ENCODE measurements at places on chromosomes 1 and 21.

DNA sequence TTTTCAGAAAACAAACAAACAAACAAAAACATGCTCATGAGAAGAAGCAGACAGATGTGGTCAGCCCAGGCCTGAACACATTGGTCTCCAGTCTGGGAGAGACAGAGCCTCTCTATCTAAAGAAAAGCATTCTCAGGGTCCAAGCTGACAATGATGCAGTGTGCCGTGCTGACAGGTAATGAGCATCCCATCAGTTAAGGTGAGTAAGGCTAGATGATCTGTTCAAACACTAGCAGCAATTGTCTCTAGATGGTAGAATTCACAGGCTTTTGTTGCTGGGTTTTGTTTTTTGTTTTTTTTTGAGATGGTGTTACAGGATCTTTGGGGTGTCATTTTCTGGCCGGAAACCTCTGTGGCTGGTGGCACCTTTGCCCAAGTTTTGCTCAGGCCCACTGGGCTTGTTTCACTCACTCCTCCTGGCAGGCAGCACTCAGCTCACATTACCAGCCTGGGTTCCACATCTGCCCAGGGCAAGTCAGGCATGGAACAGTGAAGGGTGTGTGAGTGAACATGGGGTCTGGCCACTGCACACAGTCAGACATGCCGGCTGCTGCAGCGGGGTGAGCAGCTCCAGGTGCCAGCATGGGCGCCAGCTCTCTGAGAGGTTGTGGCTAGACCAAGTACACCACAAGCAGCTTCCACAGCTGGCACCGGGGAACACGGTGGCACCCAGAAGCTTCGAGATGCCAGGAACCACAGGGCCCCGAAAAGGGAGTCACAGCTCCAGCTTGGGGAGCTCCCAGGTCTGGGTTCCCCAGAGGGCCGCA is 2.5 kb upstream of the C1QA start:
- DNase-seq: no peak

DNA sequence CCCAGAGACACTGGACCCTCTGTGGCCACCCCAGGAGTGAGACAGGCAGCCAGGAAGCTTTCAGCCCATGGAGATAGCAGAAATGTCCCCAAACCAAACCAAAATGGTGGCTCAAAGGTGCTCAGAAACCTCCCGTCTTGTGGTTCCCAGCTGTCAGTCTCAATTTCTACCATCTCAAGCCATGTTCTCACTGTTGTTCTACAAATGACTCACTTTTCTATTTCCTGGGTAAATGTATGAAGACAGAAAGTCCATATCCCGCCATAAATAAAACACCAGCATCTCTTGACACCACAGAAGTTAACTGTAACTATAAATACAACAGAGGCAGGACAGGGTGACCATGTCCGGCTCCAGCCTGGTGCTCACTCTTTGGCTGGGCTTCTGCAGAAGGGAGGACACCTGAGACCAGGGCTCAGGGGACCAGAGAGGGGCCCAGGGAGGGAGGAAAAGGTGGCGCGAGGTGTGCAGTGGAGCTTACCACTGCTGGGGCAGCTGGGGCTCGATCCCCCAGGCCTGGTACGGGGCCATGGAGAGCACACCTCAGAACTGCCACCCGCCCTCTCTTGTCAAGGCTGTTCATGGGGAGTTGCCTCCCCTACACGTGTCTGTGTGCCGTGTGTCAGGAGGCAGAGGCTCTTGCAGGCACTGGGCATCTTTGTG is 43.6 kb downstream of the EPHB2 start:
- peak; percentile 64 for DNase-seq

- peak; percentile 65 for DNase-seq
Observed at GRCh38 chr1:93707956-93708355, 26.3 kb upstream of the BCAR3 start.

DNA sequence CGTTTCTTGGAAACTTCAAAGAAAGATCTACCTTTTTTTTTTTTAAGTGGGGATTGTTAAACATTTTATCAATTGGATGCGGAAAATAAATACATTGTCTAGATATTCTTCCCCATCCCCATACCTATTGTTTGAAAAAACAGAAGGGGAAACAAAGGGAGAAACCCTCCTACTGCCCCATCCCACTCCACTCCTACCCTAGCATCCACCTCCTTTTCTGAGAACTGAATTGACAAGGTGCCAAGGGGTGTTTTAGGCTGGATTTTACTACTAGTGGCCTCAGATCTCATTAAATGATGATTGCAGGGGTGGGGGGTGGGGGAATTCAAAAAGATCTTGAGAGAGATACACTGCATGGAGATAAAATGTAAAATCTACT is 2.6 kb downstream of the EDARADD start:
- no peak for DNase-seq

DNA sequence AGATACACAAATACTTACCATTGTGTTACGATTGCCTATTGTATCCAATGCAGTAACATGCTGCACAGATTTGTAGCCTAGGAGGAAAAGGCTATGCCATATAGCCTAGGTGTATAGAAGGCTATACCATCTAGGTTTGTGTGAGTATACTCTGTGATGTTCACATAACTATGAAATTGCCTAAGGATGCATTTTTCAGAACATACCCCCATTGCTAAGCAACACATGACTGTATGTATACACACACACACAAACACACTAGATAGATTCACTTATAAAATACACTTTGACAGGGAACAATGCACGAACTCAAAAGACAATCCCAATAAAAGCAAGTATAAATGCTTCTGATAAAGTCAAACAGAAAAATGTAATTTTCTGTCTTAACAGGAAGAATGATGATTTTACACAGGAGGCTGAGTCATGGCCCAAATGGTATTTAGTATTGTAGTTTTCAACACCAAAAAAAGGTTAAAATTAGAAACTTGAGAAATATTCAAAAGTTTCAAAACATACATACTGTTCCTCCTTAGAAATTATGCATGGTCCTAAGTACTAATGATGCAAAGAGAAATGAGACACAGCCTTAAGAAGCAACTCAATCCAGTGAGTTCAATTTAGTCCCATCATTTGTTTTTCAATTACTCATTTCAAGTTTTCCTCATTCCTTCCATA is 12.2 kb downstream of the FH start:
- DNase-seq: no peak

DNA sequence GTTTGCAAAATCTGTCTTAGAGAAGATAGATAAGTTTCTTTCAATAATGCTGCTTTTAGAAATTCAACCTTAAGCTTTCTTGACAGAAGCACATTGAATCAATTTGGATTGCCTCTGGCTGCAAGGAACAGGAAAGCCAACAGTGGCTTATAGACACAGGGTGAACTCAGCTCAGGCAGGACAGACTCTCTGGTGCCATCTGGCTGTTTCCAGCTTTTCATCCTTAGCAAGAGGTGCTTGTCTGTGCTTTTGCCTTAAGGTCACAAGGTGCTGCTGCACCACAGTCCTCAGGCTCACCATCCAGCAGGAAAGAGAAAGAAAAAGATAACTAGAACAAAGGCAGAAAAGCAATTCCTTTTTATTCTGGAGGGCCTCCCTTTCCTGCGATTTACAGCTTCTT is 93.7 kb upstream of the ETS2 start:
- peak; percentile 3 for DNase-seq

GRCh38 chr21:30563072-30563471 is 2.0 kb upstream of the KRTAP19-7 start:
- no peak for DNase-seq

GRCh38 chr1:165828669-165829329 is 1.4 kb downstream of the UCK2 start:
- DNase-seq: peak; percentile 33

GRCh38 chr1:243933495-243933894 is 83.5 kb upstream of the AKT3 start:
- DNase-seq: no peak

- no peak for DNase-seq
Observed at GRCh38 chr1:9510130-9510529, 29.1 kb upstream of the SLC25A33 start.

GRCh38 chr1:18640228-18641004 is 9.8 kb downstream of the PAX7 start:
- no peak for DNase-seq

- no peak for DNase-seq
Observed at GRCh38 chr1:116164604-116165368, 53.6 kb downstream of the MAB21L3 start.

GRCh38 chr1:116891396-116892079 is 18.2 kb upstream of the PTGFRN start:
- DNase-seq: no peak

DNA sequence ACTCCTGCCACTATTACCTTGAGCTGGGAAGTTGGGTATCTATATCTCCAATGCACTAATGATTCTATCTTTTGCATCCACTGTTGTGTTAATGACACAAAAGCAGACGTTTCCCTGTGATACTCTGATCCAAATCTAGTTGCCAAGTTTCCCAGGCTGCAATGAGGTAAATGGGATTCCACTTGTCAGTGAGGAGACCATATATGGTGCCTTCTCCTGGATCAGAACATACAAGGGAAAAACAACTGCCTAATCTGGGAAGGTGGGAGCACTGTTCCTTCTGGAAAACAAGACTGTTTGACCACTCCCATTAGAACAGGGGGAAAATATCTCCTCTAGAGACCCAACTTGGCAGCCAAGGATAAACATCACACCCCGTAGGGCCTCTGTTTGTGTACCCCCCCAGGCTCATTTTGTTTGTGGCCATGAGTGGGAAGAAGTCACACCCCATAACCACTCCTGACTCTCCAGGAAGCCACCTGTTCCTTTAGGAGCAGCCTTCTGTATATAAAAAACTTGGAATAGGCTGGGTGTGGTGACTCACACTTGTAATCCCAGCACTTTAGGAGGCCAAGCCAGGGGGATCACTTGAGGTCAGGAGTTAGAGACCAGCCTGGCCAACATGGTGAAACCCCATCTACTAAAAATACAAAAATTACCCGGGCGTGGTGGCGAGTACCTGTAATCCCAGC is 28.5 kb upstream of the SLC6A9 start:
- no peak for DNase-seq

GRCh38 chr21:27192281-27192949 is 225.5 kb upstream of the ADAMTS5 start:
- DNase-seq: no peak

DNA sequence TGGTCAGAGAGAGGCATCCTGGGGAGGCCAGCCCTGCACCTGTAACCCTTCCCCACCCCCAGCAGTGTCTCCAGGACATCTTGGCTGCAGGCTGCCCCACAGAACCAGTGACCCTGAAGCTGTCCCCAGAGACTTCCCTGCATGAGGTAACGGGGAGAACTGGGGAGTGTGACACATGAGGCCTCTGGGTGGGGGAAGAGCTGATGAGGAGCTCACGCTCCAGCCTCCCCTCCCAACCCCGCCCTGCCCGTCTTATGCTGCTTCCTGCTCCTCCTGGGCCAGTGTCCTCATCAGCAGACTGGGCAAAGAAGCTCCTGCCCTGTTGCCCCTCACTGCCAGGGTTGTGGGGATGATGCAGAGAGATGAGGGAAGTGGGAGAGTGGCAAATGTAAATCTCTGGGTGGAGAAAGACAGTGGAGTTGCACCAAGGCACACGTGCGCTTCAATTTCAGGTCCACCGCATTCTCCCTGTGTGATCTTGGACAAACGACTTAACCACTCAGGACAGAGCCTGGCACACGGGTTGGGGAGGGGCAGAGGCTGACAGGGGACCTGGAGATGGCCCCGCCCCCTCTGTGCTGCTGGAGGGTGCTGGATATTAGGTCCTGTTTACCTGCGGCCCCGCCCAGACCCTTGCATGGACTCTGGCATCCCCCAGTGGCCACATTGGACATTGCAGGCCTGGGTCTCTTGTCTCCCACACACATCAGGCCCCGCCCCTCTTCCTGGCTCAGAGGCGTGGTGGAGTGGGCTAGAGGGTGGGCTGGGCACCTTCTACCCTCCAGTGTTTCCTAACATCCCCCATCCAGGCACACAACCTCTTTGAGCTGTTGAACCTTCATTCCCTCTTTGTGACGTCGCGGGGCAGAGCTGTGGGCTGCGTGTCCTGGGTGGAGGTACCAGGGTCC is 12.3 kb downstream of the CLCNKB start:
- DNase-seq: peak; percentile 86

- no peak for DNase-seq
Observed at GRCh38 chr1:109632671-109633346, 13.2 kb downstream of the AMPD2 start.

DNA sequence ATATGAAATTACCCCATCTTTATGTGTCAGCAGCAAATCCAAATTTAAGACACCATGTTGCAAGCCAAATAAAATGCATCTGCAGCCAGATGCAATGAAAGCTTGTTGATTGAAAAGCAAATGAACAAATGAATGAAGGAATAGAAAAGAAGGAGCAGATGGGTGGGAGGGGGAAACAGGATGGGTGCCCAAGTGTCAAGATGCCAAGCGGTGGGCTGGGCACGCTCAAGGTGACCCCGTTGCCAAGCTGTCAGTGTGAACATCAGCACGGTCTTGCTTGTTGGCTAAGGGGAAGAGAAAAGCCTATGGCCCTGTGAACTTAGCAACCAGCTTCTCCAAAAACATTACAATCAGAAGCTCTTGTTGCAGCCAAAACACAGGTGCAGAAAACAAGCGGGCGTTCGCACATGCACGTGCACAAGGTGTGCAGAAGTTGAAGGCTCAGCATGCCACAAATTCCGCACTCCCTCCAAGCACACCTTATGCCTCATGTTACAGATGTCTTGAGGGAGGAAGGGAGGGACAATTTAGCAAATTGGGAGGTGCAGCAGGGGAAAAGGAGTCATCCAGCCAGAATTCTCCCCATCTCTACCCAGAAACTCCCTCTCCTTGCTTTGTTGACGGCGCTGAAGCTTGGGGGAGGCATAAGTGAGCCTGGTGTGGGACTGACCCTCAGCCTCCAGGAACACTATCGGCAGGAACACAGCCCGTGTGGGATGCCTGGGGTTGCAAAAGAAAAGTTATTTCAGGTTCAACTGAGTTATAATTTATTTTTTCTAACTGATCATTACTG is 62.4 kb downstream of the HIVEP3 start:
- DNase-seq: no peak

DNA sequence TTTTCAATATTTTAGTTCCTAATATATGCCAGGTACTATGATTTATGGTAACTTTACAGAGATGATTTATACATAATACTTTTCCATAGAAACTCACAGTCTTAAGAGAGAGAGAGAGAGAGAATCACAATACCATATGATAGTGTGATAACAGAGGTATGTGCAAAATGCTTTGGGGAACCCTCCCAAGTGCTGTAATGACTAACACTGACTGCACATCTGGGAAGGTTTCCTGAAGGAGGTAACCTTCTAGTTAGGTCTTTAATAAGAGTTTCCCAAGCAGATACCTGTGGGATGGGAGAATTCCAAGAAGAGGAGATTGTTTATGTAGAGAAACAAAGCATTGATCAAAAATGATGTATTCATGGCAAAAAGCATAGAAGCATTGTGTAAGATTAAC is 34.6 kb upstream of the PIGC start:
- DNase-seq: no peak

Data from activated CD4-positive, alpha-beta T cell treated with anti-CD3 and anti-CD28 coated beads, Interleukin-2, Interleukin-4, amounts not matched to agents 100 ng/mL and 50 ng/mL, durations not matched to agents 16 hours and 8 hours (primary cell).